ENCODE measurements at places on chromosomes 3 and 15.
A peak's percentile ranks its signal among the peaks of the same experiment; 100 is the strongest.

GRCh38 chr3:183491109-183491922, 62.9 kb upstream of the MCF2L2 start:
- DNase-seq = no peak

- no peak for DNase-seq
Measured at GRCh38 chr3:127000761-127001160, 17.8 kb downstream of the PLXNA1 start.

- DNase-seq = no peak
Measured at GRCh38 chr3:131962982-131963381, 71.8 kb downstream of the CPNE4 start.

DNA sequence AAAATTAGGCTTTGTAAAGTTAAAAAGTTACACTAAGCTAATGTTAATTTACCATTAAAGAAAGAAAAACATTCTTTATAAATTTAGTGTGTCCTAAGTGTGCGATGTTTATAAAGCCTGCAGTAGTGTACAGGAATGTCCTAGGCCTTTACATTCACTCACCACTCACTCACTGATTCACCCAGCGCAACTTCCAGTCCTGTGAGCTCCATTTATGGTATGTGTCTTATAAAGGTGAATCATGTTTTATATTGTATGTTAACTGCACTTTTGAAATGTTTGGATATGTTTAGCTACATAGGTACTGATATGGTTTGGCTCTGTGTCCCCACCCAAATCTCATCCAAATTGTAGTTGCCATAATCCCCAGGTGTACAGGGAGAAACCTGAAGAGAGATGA, 549.7 kb upstream of the EPHA6 start:
- no peak for DNase-seq

GRCh38 chr3:52297242-52298148, 9.9 kb downstream of the GLYCTK start:
- DNase-seq = no peak

DNA sequence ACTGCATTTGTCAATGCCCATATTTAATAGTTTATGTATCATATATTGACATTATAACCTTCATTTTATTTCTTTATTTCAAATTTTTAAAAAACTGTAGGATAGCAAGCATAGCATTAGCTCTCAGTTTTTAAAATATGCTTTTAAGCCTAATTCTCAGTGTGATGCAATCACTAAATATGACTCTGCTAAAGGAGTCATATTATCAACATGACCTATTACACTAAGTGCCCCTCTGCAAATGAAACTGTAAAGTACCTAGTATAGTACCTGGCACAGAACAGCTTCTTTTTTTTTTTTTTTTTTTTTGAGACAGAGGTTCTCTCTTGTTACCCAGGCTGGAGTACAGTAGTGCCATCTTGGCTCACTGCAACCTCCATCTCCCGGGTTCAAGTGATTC, 179.4 kb upstream of the CGNL1 start:
- no peak for DNase-seq

- DNase-seq = no peak
Measured at GRCh38 chr15:76575679-76576078, 239.1 kb downstream of the ISL2 start.

DNA sequence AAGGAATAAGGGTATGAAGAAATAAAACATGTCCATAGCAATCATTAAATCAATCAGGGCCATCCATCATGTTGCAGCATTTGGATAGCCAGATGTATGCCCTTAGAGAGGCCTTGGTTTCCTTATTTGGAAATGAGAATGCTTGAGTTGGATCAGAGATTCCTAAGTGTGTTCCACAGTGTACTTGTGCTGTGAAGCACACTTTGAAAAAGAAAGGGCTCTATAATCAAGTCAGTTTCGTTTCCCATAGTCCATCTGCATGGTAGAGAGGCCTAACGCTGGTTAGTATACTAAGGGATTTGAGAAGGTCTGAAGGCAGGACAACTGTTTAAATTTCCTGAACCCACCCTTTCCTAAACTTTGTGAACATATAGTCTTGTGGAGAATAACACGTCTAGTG, 30.9 kb downstream of the RBMS3 start:
- no peak for DNase-seq

GRCh38 chr3:107939691-107940442, 151.0 kb downstream of the CD47 start:
- DNase-seq = no peak

DNA sequence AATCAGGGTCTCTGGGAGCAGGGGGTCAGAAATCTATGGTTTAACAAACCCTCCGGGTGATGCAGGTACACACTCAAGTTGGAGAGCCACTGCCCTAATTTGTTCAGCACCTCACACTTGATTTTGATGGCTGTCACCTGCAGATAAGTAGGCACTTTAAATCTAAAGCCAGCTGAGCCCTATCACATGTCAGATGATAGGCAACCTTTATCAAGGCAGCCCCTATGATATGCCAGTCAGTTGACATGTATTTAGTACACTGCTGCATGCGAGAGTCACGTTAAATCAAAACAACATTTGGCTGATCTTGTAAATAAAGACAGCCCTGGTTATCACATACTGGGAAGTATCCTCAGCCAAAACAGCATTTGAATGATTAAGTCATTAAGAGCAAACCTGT, 104.4 kb upstream of the MCTP2 start:
- no peak for DNase-seq

DNA sequence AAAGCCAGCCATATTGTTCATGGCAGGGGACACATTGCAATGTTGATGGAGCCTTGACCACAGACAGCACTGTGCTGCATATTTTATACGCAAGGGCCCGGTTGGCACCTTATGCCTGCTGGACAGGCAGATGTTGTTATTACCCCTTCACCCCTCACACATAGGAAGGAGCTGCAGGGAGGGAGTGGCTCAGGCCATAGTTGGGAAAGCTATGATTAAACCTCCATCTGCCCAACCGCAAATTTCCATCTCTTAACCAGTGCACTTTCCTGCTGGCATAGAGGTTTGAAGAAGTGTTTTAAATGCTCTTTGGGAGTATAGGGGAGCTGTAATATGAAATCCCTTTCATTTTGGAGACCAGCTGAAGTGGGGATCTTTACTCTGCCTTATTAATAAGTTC, 224.7 kb downstream of the CACNA2D3 start:
- peak; percentile 48 for DNase-seq

DNA sequence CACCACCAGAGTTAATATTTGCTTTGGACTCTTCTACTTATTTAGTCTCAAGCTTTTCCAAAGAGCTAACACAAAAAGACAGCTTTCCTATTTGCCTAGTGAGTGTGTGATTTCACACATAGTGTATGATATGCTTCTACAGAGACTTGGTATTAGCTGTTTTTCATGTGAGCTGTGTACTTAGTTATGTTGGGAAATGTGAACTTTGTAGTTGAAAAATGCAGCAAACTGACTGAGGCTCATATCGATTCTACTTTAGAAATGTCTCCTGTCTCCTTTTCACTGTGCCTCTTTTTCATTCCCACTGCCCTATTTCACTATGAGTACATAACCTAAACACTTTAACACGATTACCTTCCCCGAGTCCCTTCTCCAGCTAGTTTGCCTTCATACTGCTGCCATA, 136.5 kb downstream of the ALCAM start:
- DNase-seq = no peak

DNA sequence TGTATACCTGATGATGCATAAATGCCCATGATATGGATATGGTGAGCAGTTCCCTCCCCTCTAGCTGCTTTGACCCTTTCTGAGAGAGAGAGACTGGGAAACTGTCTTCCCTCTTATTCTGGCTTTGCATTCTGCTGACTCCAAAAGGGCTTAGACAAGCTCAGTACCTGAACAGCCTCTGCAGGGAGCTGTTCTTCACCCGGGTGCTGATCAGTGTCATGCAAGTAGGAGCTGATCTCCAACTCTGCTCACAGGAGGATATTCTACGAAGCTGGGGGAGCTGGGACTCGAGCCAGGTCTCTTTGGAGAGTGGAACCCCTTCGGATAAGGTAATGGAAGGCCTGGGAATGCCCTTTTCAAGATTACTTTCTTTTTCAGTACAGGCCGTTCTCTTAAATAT, 237.1 kb downstream of the RYR3 start:
- no peak for DNase-seq

- no peak for DNase-seq
Measured at GRCh38 chr15:50182219-50183013, 420 bp downstream of the SLC27A2 start.

- DNase-seq = no peak
Measured at GRCh38 chr3:46110701-46111493, 83.6 kb upstream of the XCR1 start.

DNA sequence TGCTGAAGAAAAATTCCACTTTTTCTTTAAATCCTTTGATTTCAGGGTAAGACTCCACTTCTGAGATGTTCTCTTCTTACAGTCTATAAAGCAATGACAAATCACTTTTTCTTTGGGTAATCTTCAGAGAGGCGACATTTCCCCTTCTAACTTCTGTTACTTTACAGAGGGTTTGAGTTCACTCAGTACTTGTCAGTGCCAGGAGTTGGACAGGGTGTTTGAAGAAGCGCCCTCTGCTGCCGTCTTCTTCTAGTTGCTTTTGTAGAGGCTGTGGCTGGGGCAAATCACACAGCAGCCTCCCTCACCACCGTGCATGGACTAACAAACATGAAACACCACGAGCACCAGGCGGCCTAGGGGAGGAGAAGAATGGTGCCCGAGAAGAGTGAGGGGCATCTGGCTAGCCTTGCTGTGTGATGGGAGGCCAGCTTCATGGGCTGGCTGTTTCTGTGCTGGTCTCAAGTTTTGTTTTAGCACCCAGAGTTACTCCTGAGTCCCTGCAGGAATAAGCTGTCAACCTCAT, at the start of gene CD80:
CD80 (minus strand) TSS at position 174 of the 523 bp plus-strand sequence. CDS start 1,886 bp downstream, outside the sequence.
- DNase-seq = no peak

GRCh38 chr15:69159805-69160140, 662 bp upstream of the GLCE start:
- no peak for DNase-seq

GRCh38 chr15:100383302-100384107, 41.7 kb upstream of the ADAMTS17 start:
- DNase-seq = no peak

DNA sequence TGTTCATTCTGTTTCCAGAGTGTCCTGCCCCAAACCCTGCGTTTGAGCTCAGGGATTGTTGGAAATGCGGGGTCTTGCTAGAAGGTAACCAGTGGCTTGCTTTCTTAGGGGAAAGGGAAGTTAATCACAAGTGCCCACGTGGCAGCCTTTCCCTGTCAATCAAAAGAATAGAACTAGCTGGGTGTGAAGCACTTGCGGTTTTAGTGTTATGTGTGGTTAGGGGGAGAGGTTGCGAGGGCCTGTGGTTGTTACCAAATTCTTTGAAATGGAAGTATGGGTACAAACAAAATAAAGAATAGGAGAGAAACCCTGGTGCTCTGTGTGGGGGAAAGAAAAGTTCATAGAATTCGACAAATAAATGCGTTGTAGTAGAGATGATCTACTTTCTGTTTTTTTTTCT, 67.6 kb downstream of the FNDC3B start:
- DNase-seq = no peak

- DNase-seq = no peak
Measured at GRCh38 chr3:42007785-42008184, 45.9 kb upstream of the ULK4 start.

GRCh38 chr3:128549283-128550112, 56.5 kb upstream of the GATA2 start:
- DNase-seq = no peak

- DNase-seq = no peak
Measured at GRCh38 chr15:45449916-45450867, 71.8 kb upstream of the GATM start.

- no peak for DNase-seq
Measured at GRCh38 chr3:481680-482079, 285.1 kb downstream of the CHL1 start.

- DNase-seq = no peak
Measured at GRCh38 chr3:33186524-33187367, 31.9 kb downstream of the SUSD5 start.

DNA sequence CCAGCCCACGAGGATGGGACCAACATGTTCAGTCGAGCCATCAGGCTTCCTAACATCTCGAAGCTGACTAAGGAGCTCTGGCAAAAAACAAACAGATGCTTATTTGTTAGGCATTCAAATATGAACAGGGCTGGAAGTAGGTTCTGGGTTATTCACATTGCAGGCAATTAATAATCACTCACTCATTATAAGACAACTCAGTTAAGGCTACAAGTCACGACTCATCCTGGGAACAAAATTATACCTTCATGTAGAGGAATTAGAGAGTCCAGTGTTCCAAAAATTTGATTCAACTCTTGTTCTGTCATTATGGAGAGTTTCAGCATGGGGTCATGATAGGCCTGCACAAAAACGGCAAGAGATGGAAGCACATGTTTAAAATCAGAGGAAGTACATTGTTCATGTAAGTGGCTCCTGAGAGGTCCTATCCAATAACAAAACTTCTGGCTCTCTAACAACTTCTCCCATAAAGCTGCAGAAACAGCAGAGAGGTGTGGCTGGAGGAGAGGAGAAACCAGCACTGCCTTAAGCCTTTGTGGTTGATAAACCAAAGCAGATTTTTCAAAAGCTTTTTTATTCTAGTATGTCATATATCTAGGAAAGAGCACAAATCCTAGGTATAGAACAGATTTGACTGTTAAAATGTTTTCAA, 50.6 kb downstream of the ARHGEF3 start:
- no peak for DNase-seq

DNA sequence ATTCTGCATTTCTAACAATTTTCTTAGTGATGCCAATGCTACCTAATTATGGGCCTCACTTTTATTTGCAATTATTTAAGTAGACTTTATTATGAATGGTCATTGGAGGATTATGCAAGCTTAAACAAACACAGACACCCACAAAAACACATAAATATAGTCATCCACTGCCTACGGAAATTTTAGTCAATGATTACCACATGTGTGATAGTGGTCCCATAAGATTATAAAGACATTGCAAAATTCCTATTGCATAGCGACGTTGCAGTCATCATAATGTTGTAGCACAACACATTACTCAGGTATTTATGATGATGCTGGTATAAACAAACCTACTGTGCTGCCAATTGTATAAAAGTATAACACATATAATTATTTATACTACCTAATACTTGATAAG, 247.8 kb upstream of the ALCAM start:
- no peak for DNase-seq

DNA sequence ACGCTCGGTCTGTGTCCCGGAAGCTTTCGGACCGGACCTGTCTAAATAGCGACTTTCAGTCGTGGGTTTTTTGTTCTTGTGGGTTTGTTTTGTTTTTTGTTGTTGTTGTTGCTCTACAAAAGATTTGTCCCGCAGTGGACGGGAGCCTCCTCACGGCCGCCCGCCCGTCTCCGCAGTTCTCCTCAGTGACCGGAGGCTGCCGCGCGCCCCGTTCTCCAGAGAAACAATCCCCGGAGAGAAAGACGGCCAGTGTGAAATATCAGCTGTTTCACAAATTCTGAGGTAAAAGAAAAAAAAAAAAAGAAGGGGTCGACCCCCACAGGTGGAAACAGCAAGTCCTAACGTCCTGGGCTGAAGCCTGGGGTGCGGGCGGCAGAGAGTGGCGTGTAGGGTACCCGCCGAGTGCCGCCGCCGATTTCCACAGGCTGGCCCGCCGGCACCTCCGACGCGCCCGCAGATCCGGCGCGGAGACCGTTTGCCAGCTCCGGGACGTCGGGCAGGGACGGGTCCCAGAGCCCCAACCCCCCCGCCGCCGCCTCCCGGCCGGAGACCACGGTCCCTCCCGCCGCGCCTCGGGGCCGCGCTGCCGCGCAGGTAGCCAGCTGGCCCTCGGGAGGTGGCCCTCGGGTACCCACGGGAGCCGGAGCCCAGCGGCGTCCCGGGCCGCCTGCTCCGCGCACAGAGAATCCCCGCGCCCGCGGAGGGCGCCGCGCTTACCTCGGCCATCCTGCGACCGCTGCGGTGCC, 478 bp downstream of the BNC1 start:
- no peak for DNase-seq

GRCh38 chr3:105414841-105415240, 48.1 kb downstream of the ALCAM start:
- DNase-seq = no peak

- DNase-seq = no peak
Measured at GRCh38 chr15:90710436-90711027, 6.6 kb upstream of the BLM start.

Data from NCI-H187 treated with DMSO at 0.1 percent for 48 hours (cell line).